ENCODE measurements at places on chromosomes 11 and 22.
A peak's percentile ranks its signal among the peaks of the same experiment; 100 is the strongest.

- DNase-seq = no peak
Observed at GRCh38 chr22:32665676-32666075, 135.8 kb upstream of the TIMP3 start.

DNA sequence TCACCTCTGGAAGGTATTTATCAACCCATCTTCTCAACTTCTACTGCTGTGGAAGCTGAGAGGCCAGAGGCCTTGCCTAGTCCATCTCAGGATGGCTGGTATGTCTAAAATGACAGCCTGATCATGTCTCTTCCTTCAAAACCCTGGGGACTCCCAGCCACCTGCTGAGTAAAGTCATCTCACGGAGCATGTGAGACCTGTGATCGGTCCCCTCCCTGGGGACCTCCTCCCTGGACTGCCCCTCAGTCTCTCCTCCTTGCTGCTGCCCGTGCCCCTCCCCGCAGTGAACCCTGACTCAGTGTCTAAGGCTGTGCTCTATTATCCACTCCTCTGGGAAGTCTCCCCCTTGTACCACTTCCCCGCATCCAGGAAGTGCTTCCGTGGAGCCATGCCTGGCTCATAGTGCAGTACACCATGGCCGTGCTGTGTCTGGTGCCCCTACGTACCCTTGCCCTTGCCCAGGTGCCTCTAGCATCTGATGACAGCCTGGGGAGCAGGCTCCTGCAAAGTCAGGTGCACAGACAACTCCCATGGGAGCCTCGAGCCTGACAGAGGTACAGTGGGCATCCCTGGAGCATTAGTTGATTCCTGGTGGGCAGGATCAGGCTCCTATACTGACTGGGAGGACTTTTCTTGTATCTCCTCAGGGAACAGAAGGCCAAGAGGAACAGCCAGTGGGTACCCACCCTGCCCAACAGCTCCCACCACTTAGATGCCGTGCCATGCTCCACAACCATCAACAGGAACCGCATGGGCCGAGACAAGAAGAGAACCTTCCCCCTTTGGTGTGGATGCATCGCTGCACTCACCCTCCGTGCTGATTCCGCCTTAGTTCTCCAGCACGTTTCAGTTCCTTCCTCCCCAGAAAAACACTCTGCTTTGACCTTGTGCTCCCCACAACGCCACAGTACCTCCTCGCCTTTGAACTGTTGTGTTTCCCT is 13.8 kb downstream of the SMARCB1 start:
- DNase-seq = no peak

DNA sequence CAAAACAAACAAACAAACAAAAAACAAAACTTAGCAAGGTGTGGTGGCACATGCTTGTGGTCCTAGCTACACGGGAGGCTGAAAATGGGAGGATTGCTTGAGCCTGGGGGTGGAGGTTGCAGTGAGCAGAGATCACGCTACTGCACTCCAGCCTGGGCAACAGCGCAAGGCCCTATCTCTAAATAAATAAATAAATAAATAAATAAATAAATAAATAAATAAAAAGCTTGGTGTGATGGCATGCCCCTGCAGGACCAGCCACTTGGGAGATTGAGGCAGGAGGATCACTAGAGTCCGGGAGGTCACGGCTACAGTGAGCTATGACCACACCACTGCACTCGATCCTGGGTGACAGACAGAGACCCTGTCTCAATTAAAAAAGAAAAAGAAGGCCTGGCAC is 9.0 kb upstream of the STARD10 start:
- DNase-seq = no peak

DNA sequence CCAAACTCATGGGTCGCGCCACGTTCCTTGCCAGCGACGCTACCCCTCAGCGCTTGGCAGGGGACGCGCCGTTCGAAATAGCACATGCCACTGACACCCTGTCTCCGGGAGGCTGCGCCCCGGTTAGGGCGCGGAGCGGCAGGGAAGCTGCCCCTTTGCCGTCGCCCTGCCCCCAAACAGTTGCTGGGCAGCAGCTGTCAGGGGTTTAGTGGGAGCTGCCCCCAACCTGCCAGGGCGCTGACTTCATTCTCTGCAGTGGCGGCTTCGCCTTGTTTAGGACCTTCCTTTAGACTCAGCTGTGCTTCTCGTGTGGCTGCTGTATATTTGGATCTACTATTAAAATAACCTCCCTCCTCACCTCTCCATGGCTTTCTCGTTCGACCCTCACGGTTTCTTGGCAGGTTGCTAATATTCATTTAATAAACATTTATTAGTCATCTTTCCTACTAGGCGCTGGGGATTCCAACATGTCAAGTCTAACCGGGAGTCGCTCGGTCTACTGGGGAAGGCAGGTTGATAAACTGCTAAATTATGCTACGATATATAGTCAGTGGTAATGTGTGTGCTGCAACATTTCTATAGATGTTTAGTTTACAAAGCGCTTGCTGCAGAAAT is 782 bp downstream of the TMEM109 start:
- no peak for DNase-seq

GRCh38 chr11:75276186-75276585 is 35.6 kb downstream of the TPBGL start:
- no peak for DNase-seq

DNA sequence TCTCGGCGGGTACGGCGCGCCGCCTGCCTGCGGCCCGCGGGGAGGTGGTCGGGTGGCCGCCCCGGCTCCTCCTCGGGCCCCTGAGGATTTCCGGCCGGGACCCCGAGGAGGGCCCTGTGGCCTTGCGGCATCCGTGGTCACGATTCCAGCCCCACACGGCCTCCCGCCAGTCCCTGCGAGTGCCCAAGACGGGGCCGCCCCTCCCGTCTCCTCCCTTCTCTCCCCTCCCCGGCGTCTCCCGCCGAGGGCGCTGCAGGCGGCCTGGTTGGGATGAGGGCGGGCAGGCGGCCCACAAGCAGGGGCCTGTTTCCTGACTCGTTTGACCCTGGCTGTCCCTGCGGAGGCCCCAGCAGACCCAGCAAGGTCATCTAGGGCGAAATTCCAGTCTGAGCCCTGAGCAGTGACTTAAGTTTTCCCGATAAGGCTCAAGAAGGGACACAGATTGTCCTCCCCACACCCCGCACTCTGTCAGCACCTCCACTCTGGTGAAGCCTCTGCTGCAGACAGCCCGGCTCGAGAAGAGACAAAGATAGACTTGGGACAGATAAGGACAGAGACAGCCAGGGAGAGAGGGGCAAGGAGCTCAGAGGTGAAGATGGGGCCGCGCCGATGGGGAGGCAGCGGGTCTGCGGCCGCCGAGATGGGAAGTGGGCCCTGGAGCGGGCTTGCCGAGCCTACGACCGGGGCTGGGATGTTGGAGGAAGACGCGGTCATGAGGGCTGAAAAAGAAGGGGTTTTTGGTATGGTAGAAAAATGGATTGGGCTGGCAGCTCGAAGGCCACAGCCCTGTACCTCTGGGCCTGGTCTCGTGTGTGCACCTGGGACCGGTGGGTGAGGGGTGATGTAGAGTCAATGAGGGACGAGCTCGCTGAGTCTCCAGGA is 95.0 kb downstream of the SWAP70 start:
- DNase-seq = peak; percentile 18

DNA sequence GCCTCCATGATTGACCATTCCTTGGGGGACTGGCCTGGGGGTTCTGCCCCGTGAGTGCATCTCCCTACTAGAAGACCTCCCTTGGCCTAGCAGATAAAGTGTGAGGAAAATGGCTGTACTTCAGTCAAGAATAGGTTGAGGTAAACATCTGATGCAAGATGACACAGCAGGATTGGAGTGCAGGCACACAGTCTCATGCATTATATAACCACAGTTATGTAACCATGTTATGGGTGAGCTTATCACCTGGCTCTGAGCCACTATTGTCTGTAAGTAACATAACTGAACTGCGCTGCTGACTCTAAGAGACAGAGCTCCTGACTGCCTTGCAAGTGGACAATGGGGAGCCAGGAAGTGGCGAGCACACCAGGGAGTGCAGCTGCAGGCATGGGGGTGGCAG is 378.7 kb upstream of the ANO5 start:
- DNase-seq = no peak

GRCh38 chr11:107606141-107606540 is 15.2 kb downstream of the ELMOD1 start:
- no peak for DNase-seq

GRCh38 chr11:123521930-123522329 is 91.9 kb downstream of the GRAMD1B start:
- DNase-seq = no peak

DNA sequence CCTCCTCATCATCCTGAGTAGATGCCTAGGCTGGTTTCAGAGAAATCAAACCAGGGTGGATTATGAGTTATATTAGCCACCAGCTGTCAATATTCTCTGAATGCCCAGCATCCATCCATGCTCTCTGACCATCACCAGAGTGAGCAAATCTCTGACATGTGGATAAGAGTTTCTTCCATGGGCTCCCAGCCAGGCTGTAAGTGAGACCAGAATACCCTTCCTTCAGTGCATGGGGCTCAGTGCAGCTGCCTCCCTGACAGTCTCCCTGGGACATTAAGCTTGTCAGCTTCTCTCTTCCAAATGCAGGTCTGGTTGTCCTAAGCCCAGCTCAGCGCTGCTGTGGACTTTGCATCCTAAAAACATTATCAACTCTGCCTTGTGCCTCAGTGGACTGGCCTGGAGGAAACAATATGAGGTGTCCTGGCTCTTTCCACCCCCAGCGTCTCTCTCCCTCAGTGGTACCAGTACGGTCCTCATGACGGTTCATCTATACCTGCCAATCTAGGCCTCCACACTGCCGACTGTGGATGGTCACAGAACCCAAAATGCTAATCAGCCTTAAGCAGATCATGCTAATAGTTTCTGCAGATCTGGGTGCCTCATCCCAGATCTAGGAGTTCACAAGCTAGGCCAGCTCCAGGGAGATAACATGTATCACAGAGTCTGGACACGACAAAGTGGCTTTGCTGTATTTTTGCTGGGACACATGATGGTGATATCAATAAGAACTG is 41.6 kb upstream of the PRAME start:
- no peak for DNase-seq

- no peak for DNase-seq
Observed at GRCh38 chr11:80155412-80156017, 714.7 kb upstream of the TENM4 start.

DNA sequence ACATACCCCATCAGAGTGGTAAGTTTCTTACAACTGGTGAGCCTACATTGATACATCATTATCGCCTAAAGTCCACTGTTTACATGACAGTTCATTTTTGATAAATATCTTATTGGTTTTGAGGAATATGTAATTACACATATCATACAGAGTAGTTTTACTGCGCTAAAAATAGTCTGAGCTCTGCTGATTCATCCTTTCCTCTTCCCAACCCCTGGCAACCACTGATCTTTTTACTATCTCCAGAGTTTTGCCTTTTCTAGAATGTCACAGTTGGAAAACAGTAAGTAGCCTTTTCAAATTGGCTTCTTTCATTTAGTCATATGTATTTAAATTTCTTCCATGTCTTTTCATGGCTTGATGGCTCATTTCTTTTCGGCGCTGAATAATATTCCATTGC is 112.8 kb downstream of the LARGE1 start:
- DNase-seq = no peak

DNA sequence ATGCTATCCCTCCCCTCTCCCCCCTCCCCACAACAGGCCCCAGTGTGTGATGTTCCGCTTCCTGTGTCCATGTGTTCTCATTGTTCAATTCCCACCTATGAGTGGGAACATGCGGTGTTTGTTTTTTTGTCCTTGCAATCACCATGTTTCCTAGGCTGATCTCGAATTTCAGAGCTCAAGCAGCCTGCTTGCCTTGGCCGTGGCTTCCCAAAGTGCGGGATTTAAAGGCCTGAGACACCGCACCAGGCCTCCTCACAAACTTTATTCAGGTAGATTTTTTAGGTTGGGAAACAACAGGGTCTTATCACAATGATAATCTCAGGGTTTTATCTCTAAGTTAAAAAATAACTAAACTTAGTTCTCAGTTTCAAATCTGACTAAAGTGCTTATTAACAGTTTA is 125.4 kb downstream of the LUZP2 start:
- no peak for DNase-seq

DNA sequence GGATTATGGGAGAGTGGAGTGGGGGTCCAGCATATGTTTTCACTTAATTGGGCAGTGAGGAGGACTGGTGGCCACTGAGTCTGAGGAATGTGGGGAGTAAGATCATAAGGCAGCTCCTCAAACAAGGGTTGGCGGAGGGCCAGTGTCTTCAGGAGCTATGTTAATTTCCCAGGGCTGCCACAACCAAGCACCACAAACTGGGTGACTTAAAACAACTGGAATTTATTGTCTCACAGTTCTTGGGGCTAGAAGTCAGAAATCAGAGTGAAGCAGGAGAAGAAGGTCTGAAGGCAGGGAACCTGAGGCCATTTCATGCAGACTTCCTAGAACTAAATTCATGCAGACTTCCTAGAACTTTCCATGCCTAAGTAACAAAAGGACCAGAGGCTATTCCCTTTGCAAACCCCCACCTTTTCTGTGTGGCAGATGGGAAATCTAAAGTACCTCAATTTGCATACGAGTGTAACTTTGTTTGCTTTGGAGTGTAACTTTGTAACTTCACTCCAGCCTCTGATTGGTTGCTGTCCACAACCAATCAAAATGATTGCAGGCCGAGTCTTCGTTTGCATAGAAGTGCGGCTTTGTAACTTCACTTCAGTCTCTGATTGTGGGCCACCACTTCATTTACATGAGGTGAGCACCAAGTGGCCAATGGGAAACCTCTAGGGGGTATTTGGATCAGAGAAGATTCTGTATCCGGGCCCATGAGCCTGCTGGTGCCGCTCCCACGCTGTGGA is 50.5 kb upstream of the ZBED5 start:
- DNase-seq = no peak
